ENCODE measurements at places on chromosomes 7 and 10.

- no peak for DNase-seq
Observed at GRCh38 chr7:39911167-39911566, 38.9 kb upstream of the CDK13 start.

DNA sequence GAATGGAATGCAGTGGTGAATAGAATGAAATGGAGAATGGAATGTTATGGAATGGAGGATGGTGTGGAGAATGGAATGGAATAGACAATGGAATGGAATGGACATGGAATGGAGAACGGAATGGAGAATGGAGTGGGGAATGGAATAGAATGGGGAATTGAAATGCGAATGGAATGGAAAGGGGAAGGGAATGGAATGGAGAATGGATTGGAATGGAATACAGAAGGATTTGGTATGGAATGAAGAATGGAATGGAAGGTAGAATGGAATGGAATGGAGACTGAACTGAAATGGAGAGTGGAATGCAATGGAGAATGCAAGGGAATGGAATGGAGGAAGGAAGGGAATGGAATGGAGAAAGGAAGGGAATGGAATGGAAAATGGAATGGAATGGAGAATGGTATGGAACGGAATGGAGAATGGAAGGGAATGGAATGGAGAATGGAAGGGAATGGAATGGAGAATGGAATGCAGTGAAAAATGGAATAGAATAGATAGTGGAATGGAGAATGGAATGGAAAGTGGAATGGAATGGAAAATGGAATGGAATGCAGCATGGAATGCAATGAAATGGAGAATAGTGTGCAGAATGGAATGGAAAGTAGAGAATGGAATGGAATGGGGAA, 94.8 kb downstream of the NSUN6 start:
- DNase-seq = no peak

- no peak for DNase-seq
Observed at GRCh38 chr7:104862719-104863118, 151.3 kb upstream of the KMT2E start.

DNA sequence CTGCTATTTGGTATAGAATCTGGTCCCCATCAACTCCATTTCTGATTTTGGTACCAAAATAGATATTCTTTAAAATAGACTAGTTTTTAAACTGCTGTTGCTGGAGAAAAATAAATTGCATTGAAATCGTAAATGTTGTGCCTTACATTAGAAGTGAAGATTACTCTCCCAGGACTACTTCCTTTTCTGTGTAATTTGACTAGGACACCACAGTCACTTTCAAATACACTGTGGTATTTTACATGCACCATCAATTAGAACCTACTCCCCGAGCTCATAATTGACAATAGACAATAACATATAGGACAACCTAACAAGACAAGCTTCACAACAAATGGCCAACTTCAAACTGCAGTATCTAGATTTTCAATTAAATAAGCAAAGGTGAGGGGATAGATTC, 211.5 kb downstream of the DGKB start:
- DNase-seq = no peak

DNA sequence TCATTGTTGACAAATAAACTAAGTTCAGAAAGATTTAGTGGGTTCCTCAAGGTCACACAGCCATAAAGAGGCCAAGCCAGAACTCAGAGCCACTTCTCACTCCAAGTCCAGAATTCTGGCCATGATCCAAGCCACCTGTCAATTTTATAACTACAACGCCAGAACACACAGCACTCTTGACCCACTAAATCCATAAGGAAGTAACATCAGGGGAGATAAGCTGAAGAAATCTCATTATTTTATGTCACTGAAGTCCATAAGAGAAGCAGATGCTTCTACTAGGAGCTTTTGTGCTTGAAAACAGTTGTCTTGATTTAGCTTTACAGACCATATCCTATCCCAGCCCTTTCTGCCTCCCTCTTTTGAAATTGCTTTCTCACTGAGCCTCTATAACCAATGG, 15.9 kb downstream of the ADAM12 start:
- DNase-seq = no peak

DNA sequence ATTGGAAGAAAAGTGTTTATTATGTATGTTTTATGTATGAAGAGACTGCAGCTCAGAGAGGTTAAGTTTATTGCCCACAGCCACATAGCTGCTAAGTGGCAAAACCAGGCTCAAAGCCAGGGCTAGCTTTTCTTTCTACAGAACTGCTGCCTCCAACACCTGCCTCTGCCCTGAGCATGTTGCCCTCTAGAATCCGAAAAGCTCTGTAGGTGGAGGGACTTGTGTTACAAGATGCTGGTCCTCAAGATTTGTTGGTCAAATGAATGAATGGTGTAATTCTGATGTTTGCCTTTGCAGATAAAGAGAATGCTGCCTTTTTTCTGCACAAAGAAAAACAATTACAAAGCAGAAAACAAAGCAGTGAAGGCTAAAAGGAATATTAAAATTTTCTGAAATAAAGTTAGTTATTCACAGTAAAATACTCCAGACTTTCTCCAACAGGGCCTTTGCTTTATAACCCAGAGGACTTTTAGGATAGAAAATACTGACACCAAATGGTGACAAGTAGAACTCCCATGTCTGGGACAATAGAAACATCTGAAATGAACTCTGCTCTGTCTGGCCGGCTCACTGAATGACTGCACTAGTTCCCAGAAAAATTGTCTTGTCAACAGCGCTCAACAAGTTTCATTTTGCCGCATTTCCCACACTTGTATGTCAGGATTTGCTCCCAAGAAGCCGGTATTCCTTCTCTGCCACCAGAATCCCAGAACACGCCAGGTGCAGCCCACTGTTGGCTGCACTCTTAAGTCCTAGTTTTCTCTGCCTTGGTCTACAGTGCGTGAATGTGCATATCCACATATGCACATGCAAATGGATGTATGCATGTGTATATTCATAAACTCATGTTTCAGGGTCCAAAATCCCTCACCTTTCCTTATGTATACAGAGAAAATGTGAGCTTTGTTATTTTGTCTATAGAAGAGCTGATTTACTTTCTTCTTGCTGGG, 11.0 kb upstream of the DNTT start:
- no peak for DNase-seq

DNA sequence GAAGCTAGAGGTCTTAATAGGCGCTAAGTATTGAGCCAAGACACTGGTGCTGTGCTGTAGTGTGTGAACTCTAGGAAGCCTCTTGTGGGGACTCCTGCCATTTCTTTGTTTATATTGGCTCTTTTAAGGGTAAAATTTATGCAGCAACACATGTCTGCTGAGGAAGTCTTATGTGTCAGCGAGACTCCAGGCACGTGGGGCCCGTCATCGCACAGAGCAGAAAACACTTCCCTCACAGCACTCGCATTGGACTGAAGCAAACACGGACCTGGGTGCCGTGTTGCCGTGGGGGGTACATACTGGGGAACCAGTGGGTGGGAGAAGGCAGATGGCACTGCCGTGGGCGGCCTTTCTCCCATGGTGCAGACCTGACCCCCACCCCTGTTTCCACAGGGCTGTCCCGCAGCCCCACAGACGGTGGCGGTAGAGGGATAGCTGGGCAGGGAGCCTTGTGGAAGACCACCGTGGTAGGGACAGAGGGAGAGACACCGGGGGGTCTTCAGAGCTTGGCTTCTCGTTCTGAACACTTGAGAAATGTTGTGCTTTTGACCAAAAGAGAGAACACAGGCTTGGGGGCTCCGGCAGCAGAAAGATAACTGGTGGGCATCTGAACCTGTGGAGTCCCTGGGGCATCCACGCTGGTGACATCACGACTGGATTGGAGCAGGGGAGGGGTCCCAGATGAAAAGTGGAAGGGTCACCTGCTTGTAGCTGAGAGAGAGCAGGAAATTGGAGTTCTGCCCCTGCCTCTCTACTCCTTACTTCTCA, 284.7 kb upstream of the SHH start:
- DNase-seq = no peak

- no peak for DNase-seq
Observed at GRCh38 chr10:84076540-84077195, 62.6 kb upstream of the GHITM start.

- no peak for DNase-seq
Observed at GRCh38 chr7:5282543-5283316, at the start of gene SLC29A4. TSS of gene SLC29A4 (plus strand) at chr7:5282943. CDS start at chr7:5287817, 4,874 bp downstream.

- no peak for DNase-seq
Observed at GRCh38 chr10:71068861-71069271, 143.5 kb upstream of the UNC5B start.

DNA sequence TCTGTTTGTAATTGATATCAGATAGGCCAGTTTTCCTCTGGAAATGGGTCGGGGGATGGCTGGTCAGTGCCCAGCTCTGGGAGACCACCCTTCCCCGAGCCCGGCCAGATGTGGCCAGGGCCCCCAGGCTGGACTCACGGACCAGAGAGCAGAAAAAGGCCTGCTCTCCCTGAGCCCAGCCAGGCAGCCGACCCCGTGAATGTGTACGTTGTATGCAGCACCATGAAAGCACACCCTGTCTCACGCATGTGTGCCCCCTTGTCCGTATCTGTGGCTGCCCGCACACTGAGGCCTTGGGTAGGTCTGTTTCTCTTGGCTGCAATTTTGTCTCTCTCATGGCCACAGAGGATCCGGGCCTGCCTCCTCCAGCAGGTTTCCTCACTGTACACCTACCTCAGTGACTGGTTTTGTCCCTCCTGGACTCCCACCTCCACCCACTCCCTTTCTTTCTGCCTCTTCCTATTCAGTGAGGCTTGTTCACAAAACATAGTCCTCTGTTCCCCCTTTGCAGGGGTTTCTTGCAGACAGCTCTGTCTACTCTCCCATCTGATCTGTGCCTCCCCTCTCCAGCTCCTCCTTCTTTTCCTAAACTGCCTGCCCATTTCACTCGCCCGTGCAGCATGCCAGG, 23.6 kb upstream of the ANKRD2 start:
- no peak for DNase-seq

Data from activated gamma-delta T cell (primary cell).